NCI-H2081 treated with DMSO at 0.1 percent for 48 hours (cell line): ENCODE measurements at places on chromosomes 1 and 21.

DNA sequence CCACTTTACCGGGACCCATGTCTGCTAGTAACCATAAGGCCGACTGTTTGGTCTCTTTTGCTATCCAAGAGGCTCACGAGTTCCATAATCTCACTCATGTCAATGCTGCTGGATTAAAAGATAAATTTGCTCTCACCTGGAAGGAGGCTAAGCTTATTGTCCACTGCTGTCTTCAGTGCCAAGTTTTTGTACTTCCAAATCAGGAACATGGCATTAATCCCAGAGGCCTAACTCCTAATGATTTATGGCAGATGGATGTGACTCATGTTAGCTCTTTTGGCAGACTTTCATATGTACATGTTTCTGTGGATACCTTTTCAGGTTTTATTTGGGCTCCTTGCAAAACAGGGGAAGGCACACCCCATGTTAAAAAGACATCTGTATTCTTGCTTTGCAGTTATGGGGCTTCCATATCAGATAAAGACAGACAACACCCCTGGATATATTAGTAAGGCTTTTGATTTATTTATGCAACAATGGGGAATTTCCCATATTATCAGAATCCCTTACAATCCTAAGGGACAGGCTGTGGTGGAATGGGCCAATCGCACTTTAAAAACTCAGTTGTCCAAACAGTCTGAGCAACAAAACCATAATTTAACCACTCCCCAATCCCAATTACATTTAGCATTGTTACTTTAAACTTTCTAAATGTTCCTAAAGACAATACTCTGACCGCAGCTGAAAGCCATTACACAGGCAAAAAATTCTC is 162.7 kb downstream of the IER5 start:
- peak; percentile 45 for DNase-seq

DNA sequence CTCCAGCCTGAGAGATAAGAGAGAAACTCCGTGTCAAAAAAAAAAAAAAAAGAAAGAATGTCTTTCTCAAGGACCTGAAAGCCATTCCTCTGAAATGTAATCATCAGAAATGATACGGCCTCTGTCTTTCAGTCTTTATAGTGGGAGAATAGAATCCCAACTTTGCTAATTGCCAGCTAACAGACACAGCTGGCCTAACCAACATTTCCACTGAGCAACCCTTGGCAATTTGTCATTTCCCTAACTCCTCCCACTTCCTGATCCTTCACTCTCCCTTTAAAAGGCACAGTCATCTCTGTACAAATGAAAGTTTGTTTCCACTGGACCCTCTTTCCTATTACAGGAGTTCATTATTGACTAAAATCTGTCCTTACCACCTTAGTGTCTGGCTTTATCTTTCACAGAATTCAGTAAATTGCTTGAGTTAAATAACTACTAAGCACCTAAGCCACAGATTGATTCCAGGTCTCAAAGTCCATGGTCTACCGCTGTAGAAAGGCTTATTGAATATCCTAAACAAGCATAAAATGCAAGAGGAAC is 4.3 kb upstream of the CBR1 start:
- DNase-seq: no peak

DNA sequence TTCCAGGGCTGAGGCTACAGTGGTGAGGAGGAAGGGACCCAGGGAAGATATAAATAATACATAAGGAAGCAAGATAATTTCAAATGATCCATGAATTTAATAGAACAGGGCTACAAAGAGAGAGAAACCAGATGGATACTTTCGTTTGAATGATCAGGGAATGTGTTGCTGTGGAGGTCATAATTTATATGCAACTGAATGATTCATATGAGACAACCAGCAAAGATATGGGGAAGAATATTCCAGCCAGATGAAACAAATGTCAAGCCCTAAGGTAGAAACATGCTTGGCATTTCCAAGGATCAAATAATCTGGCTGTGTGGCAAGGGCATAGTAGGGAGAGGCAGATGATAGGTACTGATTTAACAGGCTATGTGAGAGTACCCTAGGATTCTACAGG is 84.8 kb upstream of the ZC3H11B start:
- DNase-seq: no peak

DNA sequence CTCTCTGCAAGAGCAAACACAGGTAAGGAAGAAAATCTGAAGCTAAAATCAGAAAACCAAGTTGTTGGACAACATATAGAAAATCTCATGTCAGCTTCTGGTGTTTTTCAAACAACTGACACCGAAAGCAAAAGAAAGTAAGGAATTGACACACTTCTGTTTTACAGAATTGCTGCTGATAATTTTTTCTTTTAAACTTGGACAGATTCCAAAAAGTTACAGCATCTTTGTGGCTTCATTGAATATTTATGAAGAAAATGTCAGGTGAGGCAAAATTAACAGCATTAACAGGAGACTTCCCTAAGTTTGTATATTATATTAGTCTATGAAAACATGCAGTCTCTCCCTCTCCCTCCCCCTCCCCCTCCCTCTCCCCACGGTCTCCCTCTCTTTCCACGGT is 14.9 kb upstream of the CTSS start:
- no peak for DNase-seq

DNA sequence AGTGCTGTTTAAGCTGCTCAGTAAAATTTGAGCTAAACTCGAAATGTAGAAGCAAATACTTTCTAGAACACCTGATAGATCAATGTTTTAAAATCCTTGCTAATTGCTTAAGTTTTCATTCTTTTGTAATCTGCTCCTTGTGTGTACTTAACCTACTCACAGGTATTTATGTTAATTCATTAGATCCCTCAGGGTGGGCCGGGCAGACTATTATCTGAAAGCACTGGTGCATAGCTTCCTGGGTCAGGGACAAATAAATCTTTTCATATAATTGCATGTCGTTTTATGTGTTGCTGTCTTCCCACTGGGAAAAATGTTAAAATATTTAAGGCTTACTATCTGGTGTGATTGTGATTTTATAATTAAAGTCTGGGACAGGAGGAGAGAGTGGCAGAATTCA is 440.5 kb downstream of the SMYD3 start:
- DNase-seq: no peak

- DNase-seq: no peak
Measured at GRCh38 chr1:46302641-46303037, 777 bp downstream of the LRRC41 start.

DNA sequence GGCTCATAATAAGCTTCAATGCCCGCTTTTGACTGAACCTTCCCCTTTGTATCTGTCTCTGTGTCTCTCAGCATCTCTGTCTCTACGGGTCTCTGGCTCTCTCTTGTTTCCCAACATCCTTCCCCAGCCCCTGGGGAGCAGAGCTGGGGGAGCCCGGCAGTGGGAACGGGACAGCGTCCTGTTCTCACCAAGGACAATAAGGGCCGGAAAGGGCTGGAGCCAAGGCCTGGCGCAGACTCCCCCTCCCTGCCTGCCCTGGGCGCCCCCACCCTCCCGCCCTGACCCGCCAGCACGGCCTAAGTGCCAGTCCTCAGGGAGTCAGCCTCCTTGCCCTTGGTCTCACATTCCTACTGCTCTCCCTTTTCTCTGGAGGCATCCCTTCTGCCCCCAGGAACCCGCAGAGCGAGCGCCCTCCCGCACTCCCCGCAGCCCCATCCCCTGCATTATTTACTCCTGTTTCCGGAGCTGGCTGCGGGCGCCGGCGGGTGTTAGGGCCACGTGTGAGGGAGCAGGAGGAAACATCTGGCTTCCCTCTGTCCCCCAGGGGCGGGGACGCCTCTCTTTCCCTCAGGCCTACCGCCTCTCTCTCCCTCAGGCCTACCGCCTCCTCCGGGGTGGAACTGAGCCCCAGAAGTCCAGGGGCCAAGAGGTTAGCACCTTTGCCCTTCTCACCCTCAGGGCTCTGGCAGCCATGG is 6.5 kb downstream of the KRTCAP2 start:
- no peak for DNase-seq

DNA sequence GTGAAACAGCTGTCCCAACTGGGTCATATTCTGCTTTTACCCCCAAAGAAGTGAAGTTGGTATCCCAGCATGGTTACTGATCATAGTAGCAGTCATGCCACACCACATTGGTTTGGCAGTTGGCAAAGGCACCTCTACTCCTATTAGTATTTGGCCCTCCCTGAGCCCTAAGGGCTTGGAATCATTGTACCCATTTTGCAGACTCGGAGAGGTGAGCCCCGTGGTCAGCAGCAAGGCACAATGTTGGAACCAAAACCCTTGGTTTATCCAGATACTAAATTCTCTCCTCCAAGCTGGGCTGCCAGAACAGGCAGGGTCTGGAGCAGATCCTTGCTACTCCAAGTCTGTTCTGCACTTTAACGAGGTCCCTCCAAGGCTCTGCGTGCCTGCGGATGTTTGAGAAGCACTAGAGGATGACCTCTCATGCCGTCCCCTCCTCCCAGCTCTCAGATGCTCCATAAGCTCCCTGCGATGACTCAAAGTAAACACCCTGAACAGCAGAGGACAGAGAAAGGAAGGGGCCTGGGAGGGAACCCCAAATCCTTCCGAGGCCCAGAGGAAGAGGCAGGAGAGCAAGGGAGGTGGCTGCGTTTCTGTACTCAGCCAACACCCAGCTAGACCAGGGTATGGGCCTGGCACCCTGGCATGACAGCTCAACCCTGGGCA is 89.3 kb downstream of the PAX7 start:
- no peak for DNase-seq
